Thoracic aorta (tissue), 2 donors: ENCODE measurements at places on chromosomes 7 and 10.

DNA sequence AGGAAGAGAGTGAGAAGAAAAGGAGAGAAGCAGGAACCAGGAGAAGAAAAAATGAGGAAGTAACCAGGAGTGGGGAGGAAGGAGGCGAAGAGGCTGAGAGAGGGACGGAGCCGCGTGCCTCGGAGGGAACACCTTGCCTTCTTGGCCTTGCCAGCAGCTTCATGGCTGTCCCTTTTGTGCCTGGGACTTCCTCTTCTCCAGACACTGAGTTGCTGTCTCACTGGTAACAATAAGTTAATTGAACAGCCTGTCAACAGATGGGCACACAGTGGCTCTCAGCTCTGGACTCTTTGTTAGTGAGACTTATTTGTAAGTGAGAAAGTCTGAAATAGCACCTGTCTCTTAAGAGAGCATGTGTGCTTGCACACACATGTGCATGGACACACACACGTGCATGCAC, 83.2 kb downstream of the GATA3 start:
- DNase-seq, result no peak

DNA sequence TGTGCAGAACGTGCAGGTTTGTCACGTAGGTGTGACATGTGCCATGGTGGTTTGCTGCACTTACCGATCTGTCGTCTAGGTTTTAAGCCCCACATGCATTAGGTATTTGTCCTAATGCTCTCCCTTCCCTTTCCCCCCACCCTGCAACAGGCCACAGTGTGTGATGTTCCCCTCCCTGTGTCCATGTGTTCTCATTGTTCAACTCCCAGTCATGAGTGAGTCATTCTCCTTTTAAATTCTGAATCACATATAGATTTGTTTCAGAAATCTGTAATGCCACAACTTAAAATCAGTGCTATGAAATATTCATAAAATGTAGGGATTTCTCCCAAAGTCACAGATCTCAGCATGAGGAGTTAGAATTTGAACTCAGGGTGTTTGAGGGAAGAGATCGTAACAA, 552.5 kb upstream of the MBL2 start:
- no peak for DNase-seq

DNA sequence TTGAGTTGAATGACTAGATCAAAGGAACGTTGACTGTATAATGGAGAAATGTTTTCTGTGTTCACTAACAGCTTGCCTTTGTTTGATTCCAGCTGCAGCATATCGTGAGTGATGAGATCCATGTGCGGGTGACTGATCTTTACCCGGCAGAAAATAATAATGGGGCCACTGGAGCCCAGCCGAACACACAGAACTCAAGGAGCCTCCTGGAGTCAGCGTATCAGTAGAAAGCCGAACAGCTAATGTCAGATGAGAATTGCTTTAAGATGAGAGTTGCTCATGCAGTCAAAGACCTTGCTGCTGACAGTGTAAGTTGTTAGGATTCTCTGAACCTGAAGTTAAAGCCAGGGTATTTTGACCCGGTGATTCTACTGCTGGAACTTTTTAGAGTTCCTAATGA, 34.3 kb upstream of the MTPAP start:
- no peak for DNase-seq

- no peak for DNase-seq
Measured at GRCh38 chr10:84149854-84150253, 10.5 kb downstream of the GHITM start.

- no peak for DNase-seq
Measured at GRCh38 chr10:117248750-117249465, 8.0 kb downstream of the SLC18A2 start.

DNA sequence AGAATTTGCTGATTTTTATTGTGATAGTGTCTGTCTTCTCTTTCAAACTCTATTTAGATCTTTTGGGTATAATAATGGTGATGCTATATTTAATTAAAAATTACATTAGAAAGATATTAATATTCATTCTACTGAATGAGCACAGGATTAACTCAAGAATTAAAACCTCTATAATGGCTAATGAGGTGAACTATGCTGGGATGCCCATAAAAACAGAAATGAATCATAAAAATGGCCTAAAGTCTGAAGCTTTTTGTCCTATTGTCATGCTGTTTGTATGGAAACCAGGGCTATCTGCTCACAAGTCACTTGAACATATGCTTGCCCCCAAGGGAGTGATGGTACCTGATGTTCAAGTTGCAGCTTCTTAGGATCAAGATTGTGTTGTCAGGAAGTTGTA, 76.2 kb upstream of the ICA1 start:
- no peak for DNase-seq

DNA sequence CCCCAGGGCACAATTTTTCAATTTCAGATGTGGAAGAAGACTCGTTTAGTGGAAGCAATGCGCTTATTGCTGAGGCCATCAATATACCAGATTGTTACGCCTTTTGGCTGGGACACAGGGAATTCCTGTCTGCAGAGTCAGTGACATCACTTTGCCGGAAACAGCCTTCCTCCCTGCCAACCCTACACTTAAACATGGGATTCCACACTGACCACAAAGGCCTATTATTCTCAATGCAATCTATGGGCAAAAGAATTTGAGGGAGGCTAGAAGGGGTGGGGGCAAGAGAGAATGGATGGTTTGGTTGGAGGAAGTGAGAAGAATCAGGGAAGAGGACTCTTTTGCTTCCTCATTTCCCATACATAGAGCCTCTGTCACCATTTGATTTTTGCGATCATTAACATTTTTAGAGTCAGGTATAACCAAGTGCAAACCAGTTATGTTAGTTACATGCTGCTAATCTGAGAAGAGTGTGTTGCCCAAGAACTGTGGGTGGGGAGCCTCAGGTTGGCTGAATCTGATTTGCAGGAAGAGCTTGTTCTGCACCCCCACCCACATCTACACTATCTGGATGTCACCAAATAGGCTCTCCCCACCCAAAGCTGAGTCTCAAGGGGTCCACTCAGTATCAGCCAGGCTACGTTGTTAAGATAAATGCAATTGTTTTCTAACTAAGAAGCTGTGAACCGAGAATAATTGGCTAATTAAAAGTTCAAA, 58.2 kb downstream of the ENTPD1 start:
- DNase-seq, result no peak

DNA sequence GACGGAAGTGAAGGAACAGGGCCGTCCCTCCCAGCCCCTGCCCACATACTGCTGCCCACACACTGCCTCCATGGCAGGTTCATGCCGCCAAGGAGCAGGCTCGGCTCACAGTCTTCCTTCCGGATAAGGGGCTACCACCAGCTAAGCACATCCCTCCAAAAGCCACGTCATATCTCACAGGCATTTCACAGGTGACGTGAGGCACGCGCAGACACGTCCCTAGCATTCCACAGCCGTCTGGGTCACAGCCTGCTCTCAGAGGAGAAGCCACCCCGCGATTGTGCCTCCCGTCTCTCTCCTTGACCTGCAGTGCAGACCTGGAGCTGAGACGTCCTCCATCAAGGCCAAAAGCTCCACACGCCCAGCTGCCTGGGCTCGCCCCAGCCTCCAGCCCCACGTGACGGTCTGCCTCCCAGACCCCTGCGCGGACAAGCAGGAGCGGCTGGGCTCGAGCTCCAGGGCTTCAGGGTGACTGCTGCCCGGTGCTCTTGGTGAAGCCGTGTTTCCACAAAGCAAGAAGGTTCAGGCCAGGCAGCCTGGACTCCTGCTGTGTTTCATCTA, 114.0 kb downstream of the MAD1L1 start:
- DNase-seq, result no peak
